ENCODE measurements at places on chromosomes 16 and 17. TPM values are rescaled to one million over a fixed set of nuclear protein-coding genes. Genes with fewer than 3 reads are reported as not detected.

The MC1R gene
- total RNA-seq: 3.5 TPM

The ST6GALNAC1 gene
- 0.36 TPM for total RNA-seq

The WFIKKN1 gene
- 0.07 TPM for total RNA-seq

DNA sequence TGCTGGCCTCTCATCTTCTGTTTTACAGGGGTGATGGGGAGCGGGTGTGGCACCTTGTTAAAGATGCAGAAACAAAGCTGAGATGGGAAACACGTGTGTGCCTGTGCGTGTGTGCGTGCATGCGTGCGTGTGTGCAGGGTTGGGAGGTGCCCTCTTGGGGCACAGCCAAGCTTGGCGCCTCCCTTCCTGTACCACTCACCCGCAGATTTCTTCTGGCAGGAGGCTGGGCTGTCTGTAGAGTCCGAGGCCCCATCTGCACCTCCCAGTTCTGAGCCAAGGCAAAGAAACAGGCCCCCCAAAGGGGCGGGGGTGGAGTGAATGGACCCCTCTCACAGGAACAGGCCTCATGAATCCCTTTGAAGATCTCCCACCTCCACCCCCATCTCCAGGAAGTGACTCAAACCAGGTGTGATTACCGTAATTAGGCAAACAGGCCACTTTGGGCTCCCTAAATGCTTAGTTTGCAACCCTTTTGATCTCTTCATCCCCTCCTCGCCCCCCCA, 20.9 kb downstream of the TNS4 start:
- DNase-seq: no peak

DNA sequence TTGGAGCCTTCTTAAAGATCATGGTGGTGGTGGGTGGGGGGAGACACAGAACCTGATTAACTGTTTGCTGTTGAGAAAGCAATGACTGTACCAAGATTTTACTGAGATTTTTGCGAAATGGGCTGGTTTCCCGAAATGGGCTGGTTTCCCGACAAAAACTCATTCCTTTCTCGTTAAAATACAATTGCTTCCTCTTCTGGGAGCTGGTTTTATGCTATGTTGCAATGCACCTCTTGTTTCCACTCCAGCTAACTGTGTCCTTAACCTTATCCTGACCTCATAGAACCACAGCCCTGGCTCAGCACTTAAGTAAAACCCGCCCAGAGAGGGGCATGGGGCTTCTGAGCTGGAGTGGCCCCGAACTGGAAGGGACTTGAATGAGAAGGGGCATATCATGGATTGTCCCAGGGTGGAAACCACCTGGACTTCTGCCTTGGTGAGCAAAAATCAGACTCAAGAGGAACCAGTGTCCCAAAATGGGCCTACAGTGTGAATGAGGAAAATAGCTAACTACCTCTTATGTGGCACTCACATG, 20.9 kb downstream of the FAM20A start:
- peak; percentile 41 for DNase-seq

DNA sequence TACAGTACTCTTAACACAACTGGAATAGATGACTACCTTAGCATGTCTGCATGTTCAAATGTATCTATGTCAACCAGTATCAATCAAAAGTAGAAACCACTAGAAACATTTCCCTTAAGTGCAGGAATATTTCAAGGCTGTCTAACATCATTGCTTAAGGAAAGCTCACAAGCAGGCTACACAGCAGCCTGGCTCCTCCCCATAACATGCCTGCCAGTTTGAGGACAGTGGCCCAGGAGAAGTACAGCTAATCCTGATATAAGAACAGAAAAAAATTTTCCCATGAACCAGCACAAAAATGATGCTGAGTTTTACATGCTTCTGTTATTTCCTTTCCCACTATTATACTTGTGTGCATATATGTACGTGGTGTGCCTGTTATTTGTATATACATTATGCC, 175.1 kb downstream of the MYO1D start:
- no peak for DNase-seq

DNA sequence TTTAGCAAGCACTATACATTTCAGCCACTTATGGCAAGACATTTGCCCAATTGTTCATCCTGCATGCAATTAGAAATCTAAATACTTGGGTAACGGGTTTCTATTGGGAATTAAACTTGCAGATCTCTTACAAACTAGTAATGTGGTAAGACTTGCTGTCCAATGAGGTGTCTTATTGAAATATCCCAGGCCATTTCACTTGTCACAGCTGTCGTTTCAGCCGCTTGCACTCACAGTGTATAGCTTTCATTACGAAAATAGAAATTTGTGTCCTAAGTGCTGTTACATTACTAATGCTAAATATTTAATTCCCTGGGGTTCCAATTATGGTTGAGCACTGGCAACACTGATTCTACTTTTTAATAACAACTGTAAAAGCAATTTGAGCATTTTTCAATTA, 40.3 kb upstream of the IRX5 start:
- DNase-seq: no peak

DNA sequence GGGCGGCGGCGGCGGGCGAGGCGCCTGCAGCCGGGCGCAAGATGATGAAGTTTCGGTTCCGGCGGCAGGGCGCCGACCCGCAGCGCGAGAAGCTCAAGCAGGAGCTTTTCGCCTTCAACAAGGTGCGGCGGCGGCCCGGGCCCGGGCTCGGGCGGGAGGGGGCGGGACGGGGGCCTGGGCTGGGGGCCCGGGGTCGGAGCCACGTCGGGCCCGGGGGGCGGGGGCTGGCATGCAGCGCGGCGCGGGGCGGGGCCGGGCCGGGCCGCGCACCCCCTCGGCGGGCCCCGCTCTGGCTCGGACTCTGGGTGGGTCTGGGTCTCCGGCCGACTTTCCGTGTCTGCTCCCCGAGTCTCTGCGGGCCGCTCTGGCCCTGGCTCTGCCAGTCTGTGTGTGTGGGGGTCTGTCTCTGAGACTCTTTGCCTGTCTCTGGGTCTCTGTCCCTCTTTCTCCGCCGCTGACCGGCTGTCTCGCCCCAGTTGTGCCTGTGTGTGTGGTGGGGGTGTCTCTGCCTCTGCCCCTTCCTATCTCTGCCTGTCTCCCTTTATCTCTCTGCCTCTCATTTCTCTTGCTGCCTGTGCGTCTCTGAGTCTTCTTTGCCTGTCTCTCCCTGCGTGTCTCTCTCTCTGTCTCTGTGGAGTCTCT, 328 bp downstream of the LLGL1 start:
- no peak for DNase-seq
